ENCODE measurements at places on chromosomes 5 and 9.

GRCh38 chr5:169106911-169107706 is 193.8 kb downstream of the SLIT3 start:
- no peaks in the 10 kb centered on the region for H3K27me3 ChIP-seq
- H3K4me1 ChIP-seq = no peaks in the 10 kb centered on the region
- H3K27ac ChIP-seq = no peak overlapping the region
- H3K4me3 ChIP-seq = no peak overlapping the region

- no peaks in the 10 kb centered on the region for H3K4me1 ChIP-seq
- no peak for DNase-seq
- H3K27ac ChIP-seq = no peak overlapping the region
- H3K36me3 ChIP-seq = no peaks in the 10 kb centered on the region
These were observed 867 bp downstream of the SYK start for GRCh38 chr9:90802386-90802985.

DNA sequence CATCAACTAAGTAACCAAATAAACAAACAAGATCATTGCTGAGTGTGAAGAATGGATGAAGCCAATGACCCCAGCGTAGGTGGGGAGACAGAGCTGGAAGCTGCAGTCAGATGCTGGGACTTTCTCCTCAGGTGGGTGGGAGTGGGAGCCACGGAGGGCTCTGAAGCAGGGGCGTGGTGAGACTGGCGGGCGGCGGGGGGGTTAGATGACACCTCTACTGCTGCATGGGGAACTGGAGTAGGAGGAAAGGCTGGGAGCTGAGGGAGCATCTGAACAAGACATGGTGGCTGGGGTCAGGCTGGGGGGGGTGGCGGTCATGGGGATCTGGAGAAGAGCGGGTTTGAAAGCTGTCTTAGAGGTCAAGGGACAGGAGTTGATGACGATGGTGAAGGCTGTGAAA is 193.8 kb downstream of the C9orf50 start:
- no peak overlapping the region for H3K27ac ChIP-seq
- DNase-seq = no peak
- H3K4me1 ChIP-seq = peaks cover 18% of the 10 kb centered on the region
- H3K36me3 ChIP-seq = peaks cover 2% of the 10 kb centered on the region
- H3K4me3 ChIP-seq = no peak overlapping the region
- no peaks in the 10 kb centered on the region for H3K27me3 ChIP-seq

GRCh38 chr5:72325566-72326305 is 5.6 kb downstream of the PTCD2 start:
- no peaks in the 10 kb centered on the region for H3K27me3 ChIP-seq
- peaks cover 6% of the 10 kb centered on the region for H3K4me1 ChIP-seq
- no peak for DNase-seq
- no peak overlapping the region for H3K27ac ChIP-seq
- H3K4me3 ChIP-seq = no peak overlapping the region
- peaks cover 28% of the 10 kb centered on the region for H3K36me3 ChIP-seq

- H3K27me3 ChIP-seq = no peaks in the 10 kb centered on the region
- no peaks in the 10 kb centered on the region for H3K4me1 ChIP-seq
- H3K4me3 ChIP-seq = no peak overlapping the region
- H3K27ac ChIP-seq = no peak overlapping the region
These were observed 286.3 kb downstream of the NNT start for GRCh38 chr5:43889233-43889632.
